Smooth muscle cell of trachea (primary cell): ENCODE measurements at places on chromosomes 11 and 22. TPM values are rescaled to one million over a fixed set of nuclear protein-coding genes. Genes with fewer than 3 reads are reported as not detected.

Gene TRIM49
- not detected in 2 replicates for total RNA-seq

Gene LPXN
- 7.9 and 12.7 TPM in 2 replicates for total RNA-seq

Gene FAM180B
- 0.17 TPM in 1 of 2 replicates, not detected in the other for total RNA-seq

Gene SLC22A8
- not detected in 2 replicates for total RNA-seq

Gene GNG3
- 0.17 TPM in 1 of 2 replicates, not detected in the other for total RNA-seq

Gene CHRM1
- not detected in 2 replicates for total RNA-seq

Gene MRPL16
- total RNA-seq: 35.7 and 52.7 TPM in 2 replicates

Gene BLID
- 11.4 and 20.2 TPM in 2 replicates for total RNA-seq

Gene KCTD14
- 1.3 and 1.5 TPM in 2 replicates for total RNA-seq

Gene ASCL2
- total RNA-seq: not detected in 2 replicates

Gene TBX1
- 0.17 and 0.44 TPM in 2 replicates for total RNA-seq

Gene CST6
- total RNA-seq: 0.17 TPM in 1 of 2 replicates, not detected in the other

Gene RBMXL2
- total RNA-seq: not detected in 2 replicates

Gene SCN3B
- under 0.01 TPM in 1 of 2 replicates, not detected in the other for total RNA-seq

Gene POU2AF3
- not detected in 2 replicates for total RNA-seq

Gene ATP5MG
- total RNA-seq: 21.0 and 34.8 TPM in 2 replicates

Gene MTFP1
- 4.7 and 8.4 TPM in 2 replicates for total RNA-seq

Gene FERMT3
- total RNA-seq: 1.8 and 6.0 TPM in 2 replicates

Gene KREMEN1
- total RNA-seq: 8.3 and 13.9 TPM in 2 replicates

Gene C1QTNF6
- total RNA-seq: 2.9 and 9.3 TPM in 2 replicates

Gene PKNOX2
- total RNA-seq: 0.73 and 0.83 TPM in 2 replicates

Gene GRIA4
- not detected in 2 replicates for total RNA-seq

Gene SLCO2B1
- total RNA-seq: under 0.01 TPM in 1 of 2 replicates, not detected in the other

Gene FAM111B
- total RNA-seq: 0.17 and 8.7 TPM in 2 replicates

Gene CSF2RB
- 0.44 TPM in 1 of 2 replicates, not detected in the other for total RNA-seq

Gene CASP5
- not detected in 2 replicates for total RNA-seq

Gene OR52E8
- total RNA-seq: not detected in 2 replicates

Gene TRMU
- 30.1 and 31.7 TPM in 2 replicates for total RNA-seq

Gene XRRA1
- total RNA-seq: 20.5 and 23.7 TPM in 2 replicates

Gene DEUP1
- total RNA-seq: not detected in 2 replicates

Gene OTOG
- not detected in 2 replicates for total RNA-seq

Gene LINC01488
- not detected in 2 replicates for total RNA-seq

Gene GDPD5
- 4.1 and 4.8 TPM in 2 replicates for total RNA-seq

Gene HTATIP2
- 48.3 and 51.6 TPM in 2 replicates for total RNA-seq

Gene NCAM1
- 0.15 TPM in 1 of 2 replicates, not detected in the other for total RNA-seq

Gene BDNF
- 5.2 and 10.6 TPM in 2 replicates for total RNA-seq

Gene ACER3
- total RNA-seq: 6.0 and 12.9 TPM in 2 replicates

Gene RPS25
- total RNA-seq: 737 and 1,241 TPM in 2 replicates

Gene CARD18
- total RNA-seq: not detected in 2 replicates

Gene KLHL22
- total RNA-seq: 30.1 and 51.1 TPM in 2 replicates

Gene IL18
- 0.33 and 0.87 TPM in 2 replicates for total RNA-seq

Gene ST14
- total RNA-seq: 0.17 TPM in 1 of 2 replicates, not detected in the other

Gene TKFC
- 33.5 and 37.1 TPM in 2 replicates for total RNA-seq

Gene KCNK4
- 0.17 TPM in 1 of 2 replicates, not detected in the other for total RNA-seq
